ENCODE measurements at places on chromosomes 2 and 18. TPM values are rescaled to one million over a fixed set of nuclear protein-coding genes. Genes with fewer than 3 reads are reported as not detected.
A peak's percentile ranks its signal among the peaks of the same experiment; 100 is the strongest.

Gene MATN3
- not detected for total RNA-seq

Gene MEP1B
- total RNA-seq: not detected

Gene BOD1L2
- total RNA-seq: not detected

Gene GALNT5
- total RNA-seq: not detected

Gene ZNF519
- 24.9 TPM for total RNA-seq

Gene HMSD
- total RNA-seq: 65.8 TPM

Gene SPATA3
- 2.3 TPM for total RNA-seq

Gene CLHC1
- 15.5 TPM for total RNA-seq

Gene SKA1
- total RNA-seq: 63.2 TPM

Gene IL1RL1
- total RNA-seq: 2.2 TPM

Gene TRABD2A
- 35.1 TPM for total RNA-seq

Gene LBH
- 133 TPM for total RNA-seq

Gene SERPINB7
- total RNA-seq: not detected

Gene GPATCH11
- total RNA-seq: 12.3 TPM

GRCh38 chr18:50194631-50195532 is at the start of gene MYO5B:
MYO5B (minus strand) TSS chr18:50195147; CDS start chr18:50194793, 354 bp downstream.
- DNase-seq: peak; percentile 74

DNA sequence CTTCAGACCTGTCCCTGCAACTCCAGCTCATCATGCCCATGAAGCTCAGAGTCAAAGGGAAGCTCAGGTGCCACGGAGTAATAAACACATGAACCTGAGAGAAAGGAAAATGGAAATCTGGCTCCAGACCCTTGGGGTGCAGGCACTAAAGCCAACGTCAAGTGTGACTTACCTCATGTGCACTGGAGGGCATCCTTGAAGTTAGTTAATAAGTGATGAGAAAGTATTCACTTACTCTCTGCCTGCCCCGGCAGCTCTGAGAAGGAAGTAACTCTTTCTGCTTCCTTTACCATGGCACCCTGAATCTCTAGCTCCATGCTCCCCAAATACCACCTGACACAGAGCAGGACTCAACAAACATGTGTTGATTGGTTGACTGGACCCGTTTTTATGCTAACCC is 21.4 kb upstream of the AGAP1 start:
- no peak for DNase-seq

DNA sequence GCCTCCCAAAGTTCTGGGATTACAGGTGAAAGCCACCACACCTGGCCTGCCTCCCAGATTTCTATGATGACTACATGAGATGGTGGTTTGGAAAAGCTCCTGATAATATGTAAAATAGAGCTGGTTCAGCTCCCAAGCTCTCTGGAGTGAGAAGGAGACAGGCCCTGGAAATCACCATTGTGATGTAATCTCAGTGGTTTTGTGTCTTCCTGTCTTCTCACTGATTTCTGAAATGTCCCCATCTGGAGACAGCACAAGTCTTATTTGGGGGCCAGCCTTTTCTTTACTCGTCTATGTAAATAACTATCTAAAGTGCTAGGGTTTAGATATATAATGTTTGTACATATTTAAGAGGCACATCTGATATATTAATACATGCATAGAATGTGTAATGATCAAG is 64.0 kb downstream of the CCNT2 start:
- no peak for DNase-seq

DNA sequence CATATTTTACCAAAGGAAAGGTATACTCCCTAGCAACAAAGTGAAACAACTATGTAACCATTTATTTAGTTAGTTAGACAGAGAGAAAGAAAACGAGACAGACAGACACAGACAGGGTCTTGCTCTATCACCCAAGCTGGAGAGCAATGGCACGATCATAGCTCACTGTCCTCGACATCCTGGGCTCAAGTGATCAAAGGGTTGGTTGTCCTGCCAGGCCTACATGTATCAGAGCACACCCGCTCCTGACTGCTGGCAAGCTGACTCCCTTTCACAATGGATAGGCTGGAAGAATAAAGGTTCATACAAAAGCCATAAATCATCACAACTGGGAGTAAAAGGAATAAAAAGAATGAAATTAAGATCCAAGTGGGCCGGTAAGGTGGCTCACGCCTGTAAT is 53.5 kb downstream of the ATL2 start:
- no peak for DNase-seq

DNA sequence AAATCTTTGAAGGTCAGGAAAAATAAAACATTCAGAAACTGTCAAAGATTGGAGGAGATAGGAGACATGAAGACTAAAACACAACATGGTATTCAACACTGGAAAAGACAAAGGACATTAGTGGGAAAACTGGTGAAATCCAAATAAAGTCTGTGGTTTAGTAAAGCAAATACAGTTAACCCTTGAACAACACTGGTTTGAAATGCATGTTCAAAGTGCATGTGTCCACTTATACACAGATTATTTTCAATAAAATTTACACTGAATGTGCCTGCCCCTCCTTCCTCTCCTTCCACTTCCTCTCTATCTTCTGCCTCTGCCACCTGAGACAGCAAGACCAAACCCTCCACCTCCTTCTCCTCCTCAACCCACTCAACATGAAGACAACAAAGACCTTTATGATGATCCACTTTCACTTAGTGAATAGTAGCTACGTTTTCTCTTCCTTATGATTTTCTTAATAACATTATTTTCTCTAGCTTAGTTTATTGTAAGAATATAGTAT is 14.5 kb downstream of the OLA1 start:
- DNase-seq: no peak

DNA sequence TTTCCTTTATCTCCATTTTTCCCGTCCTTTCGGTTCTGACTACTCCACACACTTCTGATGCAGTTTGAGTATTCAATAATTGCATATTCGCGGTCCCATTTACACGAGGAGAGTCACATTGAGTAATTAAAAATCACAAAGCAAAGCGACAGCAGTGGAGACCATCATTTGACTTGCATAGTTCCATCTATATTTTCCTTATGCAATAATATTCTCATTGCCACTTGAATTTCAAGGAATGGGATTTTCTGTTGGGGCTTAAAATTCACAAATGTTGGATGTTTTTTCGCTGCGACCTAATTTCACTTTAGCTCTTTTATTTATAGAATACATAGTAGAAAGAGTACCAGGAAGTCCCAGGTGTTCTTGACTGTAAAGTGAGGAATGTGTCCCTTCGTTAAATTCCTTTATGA is 186.8 kb downstream of the ZEB2 start:
- DNase-seq: no peak

- no peak for DNase-seq
Measured at GRCh38 chr18:57073501-57074187, 73.2 kb upstream of the BOD1L2 start.

DNA sequence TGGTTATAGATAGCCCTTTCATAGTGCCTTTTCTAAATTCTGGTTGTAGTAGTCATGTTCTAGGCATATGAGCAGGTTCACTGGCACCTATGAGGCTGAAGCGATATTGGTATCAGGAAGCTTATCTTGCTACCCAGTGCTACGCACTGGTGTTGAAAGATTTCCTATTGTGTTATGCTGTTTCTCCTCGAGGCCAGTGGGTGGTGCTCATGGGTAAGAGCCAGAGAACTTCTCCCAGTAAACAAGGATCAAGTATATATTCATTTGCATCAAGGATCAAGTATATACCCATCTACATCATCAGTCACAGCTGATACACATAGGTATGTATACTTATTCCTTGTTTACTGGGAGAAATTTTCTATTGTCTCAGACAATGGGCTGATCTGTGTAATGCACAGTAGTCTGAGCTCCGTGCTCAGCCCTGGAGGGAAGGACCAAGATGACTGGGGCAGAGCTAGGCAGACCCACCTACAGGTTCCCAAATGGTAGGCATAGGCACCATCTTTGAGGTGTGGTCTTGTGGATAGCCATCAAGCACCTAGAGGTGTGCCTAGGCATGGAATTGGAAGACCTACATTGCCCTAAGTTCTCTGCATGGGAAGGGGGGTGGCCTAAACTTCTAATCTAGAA is 101.2 kb upstream of the GALNT13 start:
- no peak for DNase-seq

GRCh38 chr2:187446711-187447110 is 1.3 kb downstream of the CALCRL start:
- no peak for DNase-seq

DNA sequence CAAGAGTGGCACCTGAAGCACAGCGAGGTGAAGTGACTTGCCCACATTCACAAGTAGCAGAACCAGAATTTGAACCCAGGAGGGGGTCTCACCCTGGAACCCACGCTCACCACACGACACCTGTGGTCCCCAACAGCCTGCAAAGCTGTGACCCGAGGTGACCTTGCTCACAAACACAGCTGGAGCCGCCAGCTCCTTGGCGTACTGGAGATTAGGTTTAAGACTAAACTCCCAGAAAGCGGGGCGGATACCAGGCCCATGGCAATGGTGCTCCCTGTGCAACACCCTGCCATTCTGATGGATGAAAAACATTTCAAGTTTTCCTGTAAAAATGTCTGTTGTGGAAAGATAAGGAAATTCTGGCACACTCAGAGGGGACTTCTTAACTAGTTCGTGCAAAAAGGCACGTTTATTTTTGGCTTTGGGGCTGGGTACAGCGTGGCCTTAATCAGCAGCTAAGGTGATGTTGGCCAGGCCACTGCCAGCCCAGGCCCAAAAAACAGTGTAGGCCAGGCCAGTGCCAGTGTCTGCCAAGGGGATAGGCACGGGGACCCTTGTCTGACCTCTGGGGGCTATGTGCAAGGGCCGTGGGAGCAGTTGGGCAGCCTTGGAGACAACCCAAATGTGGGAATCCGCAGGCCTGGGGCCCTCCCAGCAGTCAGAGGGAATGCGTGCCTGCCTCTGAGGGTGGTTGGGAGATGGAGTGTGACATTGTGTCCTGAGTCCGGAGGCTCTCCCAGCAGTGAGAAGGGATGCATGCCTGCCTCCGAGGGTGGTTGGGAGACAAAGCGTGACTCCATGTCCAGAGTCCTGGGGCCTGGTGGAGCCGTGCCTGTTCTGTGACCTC is 185.0 kb upstream of the HS6ST1 start:
- no peak for DNase-seq

GRCh38 chr2:224157655-224158054 is 118.6 kb upstream of the SERPINE2 start:
- DNase-seq: no peak

DNA sequence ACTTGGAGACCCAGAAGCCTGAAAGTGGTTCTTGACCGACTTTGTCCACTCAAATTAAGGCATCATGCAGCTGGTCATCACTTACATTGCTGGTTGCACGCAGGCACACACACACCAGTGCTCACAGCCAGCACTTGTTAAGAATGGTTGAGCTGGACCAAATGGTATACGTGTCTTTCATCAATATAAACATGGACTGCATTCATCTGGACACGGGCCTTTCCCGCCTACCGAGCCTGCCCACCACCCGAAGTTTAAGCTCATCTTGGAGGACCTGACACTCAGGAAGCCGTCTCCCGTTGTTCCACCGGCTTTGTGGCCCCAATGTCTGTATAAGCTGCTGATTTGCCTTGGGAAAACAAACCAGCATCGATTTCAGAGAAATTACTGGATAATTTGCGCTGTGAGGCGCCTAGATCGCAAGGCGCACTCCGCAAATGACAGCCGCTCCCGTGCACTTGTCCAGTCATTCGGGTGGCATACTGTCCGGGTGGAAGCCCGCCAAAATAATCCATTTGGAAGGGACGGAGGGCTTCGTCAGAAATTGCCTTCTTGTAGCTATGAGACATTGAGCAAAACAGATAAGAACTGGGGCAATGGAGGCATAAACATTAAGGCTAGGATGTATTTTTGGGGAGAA is 40.1 kb upstream of the AKAIN1 start:
- DNase-seq: no peak

- no peak for DNase-seq
Measured at GRCh38 chr2:219870041-219870440, 242.6 kb downstream of the SLC4A3 start.

DNA sequence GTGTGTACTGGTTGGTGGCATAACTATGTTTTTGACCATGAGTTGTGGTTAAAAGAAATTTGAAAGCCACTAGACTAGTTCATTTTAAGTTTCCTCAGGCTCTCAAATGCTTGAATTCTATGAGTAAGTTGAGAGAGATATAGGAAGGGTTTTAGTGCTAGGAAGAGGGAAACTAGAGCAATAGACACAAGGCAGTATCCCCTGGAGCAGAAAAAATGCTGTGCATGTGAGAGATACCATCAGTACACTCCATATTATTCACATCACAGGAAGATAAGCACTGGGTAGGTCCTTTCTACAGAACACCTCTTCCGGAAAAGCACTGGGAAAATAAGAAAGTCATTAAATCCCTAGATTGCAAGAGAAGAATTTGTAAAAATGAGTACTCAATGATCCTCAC is 19.3 kb upstream of the DSG3 start:
- no peak for DNase-seq

- DNase-seq: no peak
Measured at GRCh38 chr2:227054006-227054405, 110.0 kb downstream of the COL4A4 start.

DNA sequence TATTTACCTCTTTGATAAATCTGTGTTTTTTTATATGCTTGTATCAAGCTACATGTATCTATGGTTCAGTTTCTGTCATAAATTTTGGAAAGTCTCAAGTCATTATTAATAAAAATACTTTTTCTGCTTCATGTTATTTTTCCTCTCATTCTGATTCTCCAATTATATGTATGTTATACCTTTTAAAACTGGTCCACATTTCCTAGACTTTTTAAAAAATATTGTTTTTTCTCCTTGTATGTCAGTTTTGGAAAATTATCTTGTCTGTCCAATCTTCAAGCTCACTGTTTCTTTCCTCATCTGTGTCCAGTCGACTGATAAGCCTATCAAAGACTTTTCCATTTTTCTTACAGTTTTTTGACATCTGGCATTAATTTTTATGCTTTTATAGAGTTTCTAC is 253.4 kb downstream of the ASXL3 start:
- DNase-seq: no peak

GRCh38 chr2:218238887-218239286 is 21.9 kb downstream of the ARPC2 start:
- no peak for DNase-seq

GRCh38 chr2:26883956-26884355 is 36.0 kb downstream of the DPYSL5 start:
- DNase-seq: no peak

- no peak for DNase-seq
Measured at GRCh38 chr18:12639990-12640880, 17.7 kb downstream of the SPIRE1 start.

DNA sequence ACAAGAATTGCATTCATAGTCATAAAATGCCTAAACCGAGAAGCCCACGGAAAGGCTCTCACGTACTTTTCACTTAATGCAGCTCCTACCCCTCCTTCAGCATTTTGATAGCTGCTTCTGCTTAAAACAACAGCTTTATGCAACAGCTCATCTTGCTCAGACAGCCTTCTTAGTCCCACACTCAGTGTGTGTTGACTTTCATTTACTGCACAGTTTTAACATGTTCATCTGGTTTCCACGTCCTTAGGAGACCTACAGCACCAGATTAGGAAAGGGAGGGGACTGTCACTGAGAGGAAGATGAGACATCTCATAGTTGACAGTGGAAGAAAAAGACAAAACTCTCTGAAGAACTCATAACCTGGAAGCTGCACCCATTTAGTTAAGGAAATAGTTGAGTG is 435.4 kb downstream of the SETBP1 start:
- no peak for DNase-seq

GRCh38 chr2:17912266-17912691 is 33.8 kb downstream of the KCNS3 start:
- DNase-seq: no peak

GRCh38 chr2:45872211-45872610 is 220.7 kb downstream of the PRKCE start:
- DNase-seq: no peak

Data from activated T-cell treated with anti-CD3 and anti-CD28 coated beads, Interleukin-2, amount 50 U/mL, for 72 hours (primary cell).